ELR (cell line): ENCODE measurements at places on chromosomes 3 and 15.

DNA sequence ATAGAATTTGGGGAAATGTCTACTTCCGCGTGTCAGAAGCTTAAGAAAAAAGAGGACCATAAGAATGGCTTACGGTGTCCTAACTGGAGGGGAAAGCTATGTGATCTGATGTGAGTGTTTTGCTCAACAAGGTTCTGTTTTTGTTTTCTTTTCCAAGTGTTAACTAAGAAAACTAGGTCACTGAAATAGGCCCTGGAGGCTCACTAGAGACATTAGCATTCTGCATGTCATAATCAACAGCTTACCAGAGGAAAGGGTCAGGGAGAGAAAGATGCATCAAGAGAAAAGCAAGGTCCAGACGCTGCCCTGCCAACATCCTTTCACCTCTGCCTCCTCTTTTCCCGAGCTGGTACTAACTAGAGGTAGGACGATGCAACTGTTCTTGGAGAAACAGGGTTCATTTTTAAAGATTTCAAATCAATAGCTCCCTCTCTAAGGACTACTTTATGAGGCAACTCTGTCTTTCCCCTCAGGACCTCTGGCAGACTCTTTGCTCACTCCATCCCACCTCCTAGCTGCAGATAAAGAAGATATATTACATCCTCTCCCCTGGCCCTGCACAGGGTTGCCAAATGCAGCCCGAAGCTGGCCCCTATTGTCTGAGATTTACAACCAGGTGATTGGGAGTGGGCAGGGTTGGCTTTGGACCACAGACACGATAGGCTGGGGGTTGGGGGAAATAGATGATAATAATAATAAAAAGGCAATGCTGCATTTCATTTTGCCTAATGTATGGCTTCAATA is 209.9 kb upstream of the SLC2A2 start:
- no peak for DNase-seq

- DNase-seq = peak; percentile 74
Observed at GRCh38 chr15:44194323-44195150, 534 bp downstream of the FRMD5 start.

DNA sequence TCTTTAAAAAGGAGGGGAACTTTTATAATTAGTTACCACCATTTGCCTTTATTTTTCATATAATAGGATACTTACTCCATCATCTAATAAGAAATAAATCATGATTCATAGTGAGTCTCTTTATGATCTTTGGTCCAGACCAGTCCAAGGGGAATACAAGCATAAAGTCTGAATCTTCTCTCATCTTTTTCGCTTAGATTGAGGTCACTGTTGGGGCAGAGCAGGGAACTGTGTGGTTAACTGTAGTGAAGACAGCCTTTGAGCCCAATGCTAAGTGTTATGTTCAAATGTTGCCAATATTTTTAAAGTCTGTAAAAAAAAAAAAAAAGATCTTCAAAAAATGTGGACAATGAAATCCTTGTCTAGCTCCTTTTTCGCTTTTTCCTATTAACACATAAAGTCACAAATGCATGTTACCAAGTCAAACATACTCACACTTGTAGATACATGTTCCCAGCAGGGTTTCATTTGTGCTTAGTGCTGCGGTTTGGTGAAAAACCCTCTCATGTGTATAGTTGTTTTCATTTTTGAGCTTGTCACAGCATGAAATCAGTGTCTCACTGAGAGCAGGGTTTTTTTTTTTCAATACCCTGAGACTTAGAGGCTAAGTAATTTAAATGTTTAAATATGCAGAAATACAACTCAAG is 72.1 kb downstream of the EPHA3 start:
- DNase-seq = no peak

- DNase-seq = peak; percentile 62
Observed at GRCh38 chr3:129892857-129893580, 492 bp downstream of the TMCC1 start.

DNA sequence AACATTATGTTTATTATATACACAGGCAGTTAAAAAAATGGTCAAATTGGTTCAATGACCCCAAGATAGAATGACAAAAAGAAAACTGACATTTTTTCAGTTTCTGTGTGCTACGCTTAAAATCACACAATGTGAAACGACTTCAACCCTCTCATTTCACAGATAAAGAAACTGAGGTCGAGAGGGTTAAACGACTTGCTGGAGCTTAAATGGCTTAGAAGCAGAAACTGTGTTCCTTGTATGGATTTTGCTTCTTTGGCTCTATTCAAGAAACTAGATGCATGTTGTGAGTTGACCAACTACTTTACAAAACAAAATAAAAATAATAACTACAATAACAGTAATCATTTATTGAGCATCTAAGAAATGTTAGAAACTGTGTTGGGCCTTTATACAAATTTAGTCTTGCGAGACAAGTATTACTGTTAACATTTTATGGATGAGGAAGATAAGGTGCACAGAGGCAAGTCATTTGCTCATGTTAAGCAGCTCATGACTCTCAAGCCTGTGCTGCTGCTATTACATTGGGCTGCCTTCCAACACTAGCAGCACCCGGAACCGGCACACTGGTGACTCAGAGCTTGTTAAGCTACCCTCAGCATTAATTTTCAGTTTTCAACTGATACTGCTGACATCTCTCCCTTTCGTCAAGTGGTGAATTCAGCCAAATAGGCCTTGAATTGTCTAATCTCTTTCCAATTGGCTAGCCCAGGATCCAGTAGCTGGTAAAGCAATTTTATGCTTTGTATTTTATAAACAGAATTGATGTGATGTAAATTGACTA is 487.6 kb downstream of the NAALADL2 start:
- DNase-seq = peak; percentile 83

DNA sequence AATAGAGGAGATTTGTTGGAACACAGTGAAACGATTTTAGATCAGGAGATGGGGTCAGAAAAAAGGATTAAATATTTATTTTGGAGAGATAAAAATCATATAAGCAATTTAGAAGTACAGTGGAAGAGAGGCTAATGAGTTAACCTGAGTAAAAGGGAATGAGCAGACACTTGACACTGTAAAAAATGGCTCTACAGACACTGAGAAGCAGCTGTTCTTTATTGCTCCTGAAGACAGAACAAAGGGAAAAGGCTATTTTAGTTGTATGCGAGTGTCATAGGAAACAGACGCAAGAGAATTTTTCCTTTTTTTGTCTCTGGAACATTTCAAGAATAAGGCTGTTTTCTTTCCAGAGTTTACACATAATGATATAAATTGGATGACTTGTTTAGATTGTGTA is 34.3 kb downstream of the ASTE1 start:
- no peak for DNase-seq

DNA sequence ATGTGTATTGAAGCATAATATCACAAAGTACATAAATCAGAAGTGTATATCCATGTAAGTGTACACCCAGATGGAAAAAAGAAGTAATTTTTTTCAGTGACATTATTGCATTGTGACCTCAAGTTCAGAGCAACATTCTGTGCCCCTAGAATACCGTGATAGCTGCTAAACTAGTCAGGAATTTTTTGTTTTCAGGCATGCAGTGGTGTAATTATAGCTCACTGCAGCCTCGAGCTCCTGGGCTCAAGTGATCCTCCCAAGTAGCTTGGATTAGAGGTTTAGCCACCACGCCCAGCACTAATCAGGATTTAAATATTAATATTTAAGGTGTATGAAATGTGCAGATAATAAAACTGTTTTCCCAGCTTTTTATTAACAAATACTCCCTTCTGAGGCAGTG is 25.5 kb downstream of the SEC62 start:
- no peak for DNase-seq

- DNase-seq = no peak
Observed at GRCh38 chr3:46778101-46778500, 60.4 kb upstream of the PRSS50 start.

DNA sequence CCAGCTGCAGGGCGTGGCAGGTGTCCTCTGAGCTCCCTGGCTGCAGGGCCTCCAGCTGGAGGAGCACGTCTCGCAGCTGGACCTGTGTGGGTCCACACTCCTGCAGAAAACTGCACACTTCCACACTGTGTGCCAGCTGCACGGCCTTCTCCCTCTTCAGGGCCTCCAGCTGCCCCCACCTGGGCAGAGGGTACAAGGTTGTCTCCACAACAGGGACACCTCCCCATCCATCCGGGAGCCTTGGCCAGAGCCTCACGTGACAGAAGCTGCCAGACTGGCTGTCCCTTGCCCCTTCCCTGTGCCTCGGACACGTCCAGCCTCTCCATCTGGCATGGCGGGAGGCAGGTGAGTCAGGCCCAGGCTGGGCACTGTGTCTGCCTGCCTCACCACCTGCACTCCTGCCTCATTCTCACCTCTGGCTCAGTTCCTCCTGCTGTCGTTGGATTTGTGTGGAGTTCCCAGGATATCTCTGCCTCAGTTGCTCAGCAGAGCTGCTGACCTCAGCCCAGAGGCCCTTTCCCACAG is 14.5 kb downstream of the SPTBN5 start:
- DNase-seq = no peak

- peak; percentile 79 for DNase-seq
Observed at GRCh38 chr15:47717036-47717612, at the start of gene SEMA6D. TSS of gene SEMA6D (plus strand) at chr15:47717505. CDS start at chr15:47759799, 42,294 bp downstream.

DNA sequence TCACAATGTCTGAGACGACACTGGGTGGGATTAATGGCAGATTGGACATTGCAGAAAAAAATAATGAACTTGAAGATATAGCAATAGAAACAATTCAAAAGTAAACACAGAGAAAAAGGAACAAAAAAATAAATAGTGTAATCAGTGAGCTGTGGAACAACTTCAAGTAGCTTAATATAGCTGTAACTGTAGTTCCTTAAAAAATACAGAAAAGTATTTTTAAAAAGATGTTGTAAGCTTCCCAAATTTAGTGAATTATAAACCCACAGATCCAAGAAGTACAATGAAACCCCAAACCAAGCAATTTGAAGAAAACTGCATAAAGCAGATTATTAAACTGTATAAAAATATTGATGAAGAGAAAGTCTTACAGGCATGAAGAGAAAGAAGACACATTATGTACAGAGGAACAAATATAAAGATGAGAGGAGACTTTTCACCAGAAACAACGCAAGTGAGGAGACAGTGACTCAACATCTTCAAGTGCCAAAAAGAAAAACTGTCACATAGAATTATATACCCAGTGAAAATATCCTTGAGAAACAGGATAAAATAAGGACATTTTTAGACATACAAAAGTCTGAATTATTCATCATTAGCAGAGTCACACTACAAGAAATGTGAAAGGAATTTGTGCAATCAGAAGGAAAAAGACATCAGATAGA is 176.4 kb downstream of the NFKBIZ start:
- DNase-seq = no peak

DNA sequence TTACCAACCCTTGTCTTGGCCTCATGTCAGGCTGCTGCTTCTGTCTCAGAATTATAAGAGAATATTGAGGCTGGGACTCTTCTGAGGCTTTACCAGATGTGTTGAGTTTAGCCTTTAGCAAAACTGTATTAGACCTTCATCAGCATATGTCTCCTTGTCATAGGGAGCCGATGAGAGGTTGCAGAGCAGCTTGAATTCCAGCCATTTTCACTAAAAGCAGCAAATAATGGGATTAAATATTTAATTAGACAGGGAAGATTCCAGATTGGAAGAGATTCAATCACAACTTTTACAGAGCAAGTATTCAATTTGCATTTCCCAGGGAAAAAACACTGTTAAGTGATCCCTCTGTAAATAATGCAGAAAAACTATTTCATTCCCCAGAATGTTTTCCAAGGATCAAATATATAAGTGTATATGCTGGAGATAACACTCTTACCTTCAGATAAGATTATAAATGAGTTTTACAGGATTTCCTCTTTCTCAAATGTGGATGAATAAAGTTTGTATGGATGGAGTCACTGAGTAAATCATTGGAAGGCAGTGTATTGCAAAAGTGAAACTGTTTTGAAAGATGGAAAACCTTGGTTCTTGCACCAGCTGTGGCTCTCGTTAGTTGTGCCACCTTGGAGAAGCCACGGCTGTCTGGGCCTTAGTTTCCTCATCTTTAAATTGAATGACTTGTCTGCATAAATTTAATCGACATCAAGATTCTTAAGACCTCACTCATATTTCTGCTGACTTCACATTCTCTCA is 466.4 kb upstream of the SGO1 start:
- DNase-seq = no peak

GRCh38 chr3:71022551-71023335 is 560.8 kb downstream of the FOXP1 start:
- DNase-seq = peak; percentile 28

GRCh38 chr3:7504886-7505775 is 644.2 kb downstream of the GRM7 start:
- DNase-seq = peak; percentile 2

DNA sequence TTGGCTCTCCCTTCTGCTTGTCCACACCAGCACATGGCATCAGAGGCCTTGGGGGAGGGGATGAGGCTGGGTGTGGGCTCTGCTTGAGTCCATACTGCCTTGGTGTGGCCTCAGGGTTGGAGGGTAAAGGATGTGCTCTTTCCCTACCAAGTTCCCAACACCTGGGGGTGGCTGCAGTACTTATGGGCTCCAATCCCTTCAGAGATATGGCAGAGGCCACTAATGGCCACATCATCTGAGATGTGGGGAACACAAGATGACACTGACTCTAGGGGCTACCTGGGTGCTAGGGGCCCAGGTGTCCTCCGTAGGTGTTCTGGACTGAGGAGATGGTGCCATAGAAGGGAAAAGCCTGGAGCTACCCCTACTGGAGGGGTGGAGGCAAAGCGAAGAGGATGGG is 6.9 kb downstream of the CXCR6 start:
- no peak for DNase-seq

DNA sequence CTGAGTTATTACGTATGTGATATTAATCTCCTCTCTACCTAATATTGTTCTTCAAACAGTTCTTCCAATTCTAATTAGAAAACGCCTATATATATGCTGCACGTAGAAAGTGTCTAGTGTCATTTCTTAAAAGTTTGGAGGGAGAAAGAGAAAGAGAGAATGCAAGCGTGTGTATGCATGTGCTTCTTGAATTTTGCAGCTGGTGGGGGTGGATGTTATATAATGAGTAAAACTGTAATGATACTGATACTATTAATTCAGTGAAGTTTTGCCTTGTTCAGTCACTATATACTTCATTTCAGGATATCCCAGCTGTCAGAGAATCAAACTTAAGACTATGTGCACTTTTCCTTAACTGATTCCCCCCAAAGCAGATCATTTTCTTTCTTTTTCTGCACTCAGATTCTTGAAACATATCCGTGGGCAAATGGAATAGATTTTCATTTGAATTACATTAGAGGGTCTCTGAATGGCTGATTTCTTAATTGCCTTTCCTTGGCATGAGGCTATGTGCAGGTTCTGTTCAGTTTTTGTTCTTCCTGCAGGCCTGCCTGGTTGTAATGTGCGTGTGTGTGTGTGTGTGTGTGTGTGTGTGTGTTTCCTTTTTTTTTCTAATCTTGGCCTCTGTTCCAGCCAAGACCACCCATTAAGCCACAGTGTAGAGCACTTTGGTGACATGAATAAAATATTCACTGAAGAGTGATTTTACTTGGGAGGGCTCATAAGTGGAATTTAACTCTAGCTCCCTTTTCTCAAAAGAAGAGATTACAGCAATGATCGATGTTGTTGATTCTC is 617.5 kb downstream of the RBMS3 start:
- DNase-seq = no peak

- no peak for DNase-seq
Observed at GRCh38 chr3:5754602-5755001, 567.1 kb downstream of the EDEM1 start.

DNA sequence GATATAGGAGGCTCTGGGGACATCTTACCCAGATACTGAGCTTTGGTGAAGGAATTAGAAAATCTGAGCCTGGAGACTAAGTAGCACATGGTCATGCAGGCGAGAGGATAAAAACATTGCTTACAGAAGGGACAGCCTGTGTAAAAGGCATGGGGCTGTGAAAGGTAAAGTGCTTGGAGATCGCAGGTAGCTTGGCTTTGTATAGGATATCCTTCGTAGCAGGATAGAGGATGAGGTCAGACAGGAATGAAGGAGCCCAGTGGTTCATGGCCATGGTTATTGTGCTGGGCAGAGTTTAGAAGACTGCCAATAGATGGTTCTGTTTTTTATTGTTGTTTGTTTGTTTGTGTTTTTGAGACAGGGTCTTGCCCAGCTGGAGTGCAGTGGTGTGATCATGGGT is 82.5 kb downstream of the SLMAP start:
- DNase-seq = no peak
